ENCODE measurements at places on chromosomes 11 and 22.

GRCh38 chr11:66070604-66071380 lies 720 bp downstream of the PACS1 start:
- DNase-seq = no peak

DNA sequence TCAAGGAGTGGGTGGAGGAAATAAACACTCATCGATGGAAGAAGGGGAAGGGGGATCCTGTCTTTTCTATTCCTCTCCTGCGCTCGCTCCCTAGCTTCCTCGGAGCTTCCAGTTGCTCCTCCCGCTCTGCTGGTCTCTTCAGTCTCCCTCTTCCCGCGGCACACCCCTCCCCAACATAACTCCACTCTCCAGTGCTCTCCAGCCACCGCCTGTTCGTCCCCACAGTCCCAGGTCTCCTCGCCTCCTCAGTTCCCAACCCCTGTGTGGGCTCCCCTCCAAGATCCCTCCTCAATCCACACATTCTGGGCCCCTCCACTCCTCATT lies 438 bp downstream of the ZW10 start:
- no peak for DNase-seq

DNA sequence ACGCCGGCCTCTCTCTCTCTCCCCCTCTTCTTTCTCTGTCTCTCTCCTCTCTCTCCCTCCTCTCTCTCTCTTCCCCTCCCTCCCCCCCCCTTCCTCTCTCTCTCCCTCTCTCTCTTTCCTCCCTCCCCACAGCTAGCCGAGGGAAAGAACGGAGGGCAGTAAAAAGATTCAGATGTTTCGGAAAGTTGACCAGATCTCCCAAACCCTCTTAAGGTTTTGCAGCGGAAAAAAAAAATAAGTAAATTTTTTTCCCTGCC lies 195 bp upstream of the ALX4 start:
- no peak for DNase-seq

DNA sequence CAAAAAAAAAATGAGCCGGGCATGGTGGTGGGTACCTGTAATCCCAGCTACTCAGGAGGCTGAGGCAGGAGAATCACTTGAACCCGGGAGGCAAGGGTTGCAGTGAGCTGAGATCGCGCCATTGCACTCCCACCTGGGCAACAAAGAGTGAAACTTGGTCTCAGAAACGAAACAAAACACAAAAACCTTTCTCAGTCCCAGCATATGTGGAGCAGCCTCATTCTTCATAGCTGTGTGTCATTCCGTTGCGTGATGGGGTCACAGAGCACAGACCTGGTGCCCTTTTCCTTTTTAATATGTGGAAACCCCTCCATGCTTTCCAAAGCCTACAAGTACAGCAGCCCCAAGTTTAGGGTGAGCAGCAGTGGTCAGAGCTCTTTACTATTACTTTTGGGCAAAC lies 13.7 kb downstream of the PEX26 start:
- DNase-seq = no peak

GRCh38 chr11:122103321-122103720 lies 12.7 kb downstream of the BLID start:
- no peak for DNase-seq

GRCh38 chr11:44831605-44832394 lies 105.0 kb downstream of the TSPAN18 start:
- no peak for DNase-seq

- no peak for DNase-seq
These were observed 16.1 kb downstream of the TMPRSS5 start for GRCh38 chr11:113689768-113690618.

DNA sequence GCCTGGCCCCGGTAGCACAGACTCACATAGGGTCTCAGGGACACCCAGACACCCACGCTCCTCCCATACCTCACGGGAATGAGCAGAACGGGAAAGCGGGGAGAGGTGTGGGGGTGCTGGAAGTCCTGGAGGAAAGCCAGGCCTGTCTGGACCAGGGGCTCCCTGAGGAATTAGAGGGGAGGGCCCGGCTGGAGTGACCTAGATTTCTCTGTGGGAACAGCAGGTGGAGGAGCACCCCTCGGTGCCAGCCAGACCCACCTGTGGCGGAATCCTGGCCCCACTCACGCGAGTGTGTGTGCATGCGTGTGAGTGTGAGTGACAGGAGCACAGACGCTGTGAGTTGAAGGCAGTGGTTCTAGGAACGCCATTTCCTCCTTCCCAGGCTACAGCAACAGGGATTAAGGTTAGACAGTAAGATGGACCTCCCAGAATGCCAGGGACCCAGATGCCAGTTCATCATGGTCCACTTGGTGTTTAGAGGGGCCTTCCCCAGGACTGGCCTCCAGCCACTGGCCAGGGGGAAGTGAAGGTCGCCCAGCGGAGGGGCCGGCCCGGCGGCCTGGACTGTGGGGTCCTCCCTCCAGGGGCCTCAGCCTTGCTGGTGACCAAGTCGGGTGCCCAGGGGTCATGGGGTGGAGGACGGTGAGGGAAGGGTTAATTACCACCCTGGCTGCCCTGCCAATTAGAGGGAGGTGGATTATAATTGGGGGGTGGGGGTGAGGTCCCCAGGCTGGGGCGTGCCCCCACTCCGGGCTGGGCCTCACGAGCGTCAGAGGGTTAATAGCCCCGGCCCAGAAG lies 1.0 kb downstream of the PKP3 start:
- DNase-seq = no peak

DNA sequence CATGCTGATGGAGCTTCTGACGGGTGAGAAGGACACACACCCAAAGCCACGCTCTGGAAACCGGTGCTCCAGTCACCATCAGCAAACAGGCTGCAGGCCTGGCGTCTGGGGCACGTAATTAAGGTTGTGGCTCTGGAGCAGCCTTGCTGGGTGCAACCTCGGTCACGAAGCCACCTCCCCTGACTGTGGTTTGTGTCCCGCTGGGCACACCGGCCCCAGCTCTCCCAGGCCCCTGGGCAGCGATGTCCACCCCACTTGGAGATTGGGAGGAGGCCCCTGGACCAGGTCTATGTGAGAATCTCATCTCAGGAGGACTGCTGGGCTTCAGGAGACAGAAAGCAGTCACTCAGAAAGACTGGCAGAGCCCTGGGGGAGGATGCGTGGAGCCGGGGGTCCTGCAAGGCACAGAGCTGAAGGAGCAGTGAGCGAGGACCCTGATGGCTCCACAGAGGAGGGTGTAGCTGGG lies 631.6 kb downstream of the BRD1 start:
- DNase-seq = no peak

- no peak for DNase-seq
These were observed 9.7 kb downstream of the KDELR3 start for GRCh38 chr22:38477585-38477984.

GRCh38 chr11:2663506-2663905 lies 36.3 kb downstream of the KCNQ1OT1 start:
- DNase-seq = no peak

- DNase-seq = no peak
These were observed 104.1 kb upstream of the MTNR1B start for GRCh38 chr11:92865352-92865751.

- no peak for DNase-seq
These were observed 454.4 kb downstream of the NTM start for GRCh38 chr11:131824771-131825170.

GRCh38 chr11:9344061-9344680 lies 29.8 kb upstream of the TMEM41B start:
- no peak for DNase-seq

DNA sequence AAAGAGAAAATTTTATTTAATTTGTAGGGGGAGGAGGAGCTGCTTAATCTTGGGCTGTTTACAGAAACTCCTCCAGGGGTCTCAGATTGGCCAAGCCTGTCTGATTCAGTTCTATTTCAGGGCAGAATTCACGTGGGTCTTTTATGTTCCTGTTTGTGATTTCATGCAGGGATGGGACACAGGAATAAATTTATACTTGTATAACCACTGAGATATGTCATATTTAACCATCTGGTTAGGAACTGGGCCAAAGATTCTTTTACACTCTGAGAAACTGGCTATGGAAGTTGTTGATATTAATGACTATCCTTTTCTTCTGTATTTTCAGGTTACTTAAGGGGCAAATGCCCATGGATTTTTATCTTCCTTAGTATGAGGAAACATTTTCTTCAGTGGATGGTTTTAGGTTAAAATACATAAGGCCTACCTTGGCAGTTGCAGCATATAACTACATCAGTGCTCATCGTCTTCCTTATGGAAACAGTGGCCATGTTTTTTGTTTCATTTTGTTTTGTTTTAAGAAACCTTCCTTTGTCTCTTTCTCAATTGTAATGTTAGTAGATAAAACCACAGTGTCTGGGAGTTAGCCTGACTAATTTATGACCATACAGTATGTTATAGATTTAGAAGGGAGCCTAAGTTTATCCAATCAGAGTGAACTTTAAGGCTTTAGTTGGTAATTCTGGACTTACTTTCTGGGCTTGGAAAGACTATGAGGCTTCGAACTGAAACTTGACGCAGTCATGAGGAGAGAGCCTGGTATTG lies 132.4 kb upstream of the ANO3 start:
- DNase-seq = no peak

DNA sequence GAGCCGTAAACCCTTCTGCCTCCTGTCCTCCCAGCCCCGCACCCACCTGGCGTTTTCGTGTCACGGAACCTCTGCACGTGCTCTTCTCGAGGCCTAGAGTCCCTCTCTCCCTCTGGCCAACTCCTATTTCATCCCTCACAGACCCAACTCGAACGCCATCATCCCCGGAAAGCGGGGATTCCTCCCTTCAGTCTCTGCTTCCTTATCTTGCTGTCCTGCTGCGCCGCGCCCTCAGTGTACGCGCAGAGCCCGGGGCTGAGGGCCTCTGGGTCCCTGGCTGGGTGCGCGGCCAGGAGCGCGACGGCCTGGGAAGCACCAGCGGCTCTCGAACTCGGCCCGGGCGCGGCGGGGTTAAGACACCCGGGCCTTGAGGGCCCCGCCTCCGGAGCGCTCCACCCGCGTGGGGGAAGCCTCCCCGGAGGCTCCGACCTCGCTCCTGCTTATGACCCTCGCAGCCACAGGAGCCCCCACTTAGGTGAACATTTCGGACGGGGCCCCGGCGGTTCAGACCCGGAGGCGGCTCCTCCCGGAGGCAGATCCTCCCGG lies 398 bp upstream of the ATG16L2 start:
- peak; percentile 81 for DNase-seq

GRCh38 chr11:121521145-121522042 lies 68.6 kb upstream of the SORL1-AS1 start:
- DNase-seq = no peak

GRCh38 chr11:12585861-12586260 lies 88.4 kb upstream of the TEAD1 start:
- no peak for DNase-seq

DNA sequence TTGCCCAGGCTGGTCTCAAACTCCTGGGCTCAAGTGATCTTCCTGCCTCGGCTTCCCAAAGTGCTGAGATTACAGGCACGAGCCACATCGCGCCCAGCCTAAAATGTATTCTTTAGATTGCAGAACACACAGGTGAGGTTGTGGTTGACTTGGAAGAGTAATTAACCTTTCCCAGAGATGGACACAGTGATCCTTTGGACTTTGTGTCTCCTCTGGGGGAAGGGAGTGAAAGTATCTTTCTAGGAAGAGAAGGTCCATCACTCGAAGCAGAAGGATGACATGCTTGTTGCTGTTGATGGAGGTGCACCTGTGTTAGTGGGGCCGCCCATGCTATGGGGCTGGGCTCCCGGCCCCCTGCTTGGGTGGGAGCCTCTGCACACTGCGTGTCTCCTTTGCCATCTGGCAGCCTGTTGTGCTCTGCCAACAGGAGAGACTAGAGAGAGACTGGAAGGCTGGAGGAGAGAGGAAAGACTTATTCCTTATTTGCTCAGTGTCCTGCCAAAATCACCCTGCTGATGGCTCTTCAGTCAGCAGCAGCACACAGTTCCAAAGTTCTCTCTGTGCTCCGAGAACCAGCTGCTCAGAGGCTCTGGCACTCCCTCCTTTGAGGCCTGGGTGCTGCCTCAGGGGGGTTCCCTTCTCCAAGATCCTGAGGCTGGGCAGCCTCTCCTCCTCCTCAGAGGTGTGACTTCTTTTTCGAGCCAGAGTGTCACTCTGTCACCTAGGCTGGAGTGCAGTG lies 33.1 kb upstream of the CYB5R3 start:
- no peak for DNase-seq

DNA sequence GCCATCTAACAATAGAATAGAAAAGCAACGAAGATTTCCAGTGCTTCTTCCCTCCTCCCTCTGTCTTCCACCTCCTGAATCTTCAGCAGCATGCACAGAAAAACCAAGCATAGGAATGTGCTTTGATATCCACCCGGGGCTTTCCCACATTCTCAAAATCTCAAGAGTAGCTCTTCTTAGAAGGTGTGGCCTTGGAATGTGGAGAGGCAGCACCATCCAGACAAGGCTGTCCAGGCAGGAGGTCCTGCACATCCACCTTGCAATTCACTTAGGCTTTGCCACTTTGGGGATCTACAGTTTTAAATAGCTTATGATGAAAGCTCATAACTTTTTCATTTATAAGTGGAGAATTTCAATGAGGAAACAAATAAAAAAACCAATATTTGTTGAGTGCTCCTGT lies 72.9 kb downstream of the KIRREL3 start:
- no peak for DNase-seq

GRCh38 chr11:70720281-70720680 lies 322.0 kb downstream of the CTTN start:
- DNase-seq = no peak

DNA sequence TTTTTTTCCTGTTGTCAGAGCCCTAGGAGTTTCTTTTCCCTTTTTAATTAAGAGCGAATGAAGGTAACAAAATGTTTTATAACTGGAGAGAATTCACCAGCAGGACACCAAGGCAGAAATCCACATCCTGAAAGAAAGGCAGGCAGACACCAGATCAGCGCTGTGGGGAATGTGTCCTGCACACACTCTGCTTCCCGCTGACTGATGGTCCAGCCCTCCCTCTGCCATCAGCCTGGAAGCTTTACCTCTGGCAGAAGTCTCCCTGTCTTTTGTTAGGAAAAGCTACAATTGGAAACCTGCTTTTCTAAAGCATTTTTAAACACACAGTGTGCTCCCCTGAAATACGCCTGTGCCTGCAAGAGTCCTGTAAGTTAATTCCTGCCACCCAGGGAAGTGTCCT lies 638.5 kb downstream of the NTM start:
- no peak for DNase-seq

DNA sequence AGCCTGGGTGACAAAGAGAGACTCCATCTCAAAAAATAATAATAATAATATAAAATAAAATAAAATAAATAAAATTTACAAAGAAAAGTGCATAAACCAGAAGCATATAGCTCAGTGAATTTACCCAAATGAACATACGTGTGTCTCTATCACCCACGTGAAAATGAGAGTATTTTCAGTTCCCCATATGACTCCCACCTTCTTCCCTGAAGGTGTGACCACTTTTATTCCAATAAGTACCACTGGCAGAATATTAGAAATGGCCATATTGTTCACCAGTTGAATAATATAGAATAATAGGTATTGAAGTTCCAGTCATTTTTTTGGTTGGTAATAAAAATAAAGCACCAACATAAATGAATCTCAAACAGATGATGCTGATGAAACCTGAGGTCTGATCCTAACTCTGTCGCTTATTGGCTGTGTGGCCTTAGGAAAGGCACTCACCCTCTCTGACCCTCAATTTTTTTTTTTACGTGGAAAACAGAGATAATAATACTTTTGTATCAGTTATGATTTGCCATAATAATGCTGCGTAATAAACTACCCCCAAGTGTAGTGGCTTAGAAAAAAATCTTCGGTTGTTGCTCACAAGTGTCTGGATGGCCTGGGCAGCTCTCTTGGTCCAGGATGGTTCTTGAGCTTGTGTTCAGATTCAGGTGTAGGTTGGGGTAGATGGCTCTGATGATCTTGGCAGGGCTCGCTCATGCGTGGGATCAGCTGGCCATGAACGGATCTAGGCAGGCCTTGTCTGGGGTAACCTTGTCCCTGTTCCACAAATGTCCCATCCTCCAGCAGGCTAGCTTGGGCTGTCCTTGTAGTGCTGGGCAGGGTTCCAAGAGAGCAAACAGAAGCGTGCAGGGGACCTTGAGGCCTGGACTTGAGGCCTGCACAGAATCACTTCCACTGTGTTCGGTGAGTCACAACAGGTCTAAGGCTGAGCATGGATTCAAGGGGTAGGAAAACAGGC lies 88.1 kb downstream of the MYO18B start:
- no peak for DNase-seq

All from cortex of kidney (tissue), 1 donor.